ENCODE measurements at places on chromosomes 4 and X. TPM values are rescaled to one million over a fixed set of nuclear protein-coding genes. Genes with fewer than 3 reads are reported as not detected.

The PRDX4 gene
- 222 TPM for total RNA-seq

The GUCY1A1 gene
- total RNA-seq: 13.9 TPM

The MAGEE2 gene
- total RNA-seq: not detected

The NAT8L gene
- 3.0 TPM for total RNA-seq

The FRMD7 gene
- total RNA-seq: not detected

Data from pancreas (tissue), 10 donors.